Activated CD8-positive, alpha-beta memory T cell treated with anti-CD3 and anti-CD28 coated beads for 1 hour (primary cell): ENCODE measurements at places on chromosomes 3 and 15.

GRCh38 chr3:59425942-59426341, 376.1 kb upstream of the CFAP20DC start:
- peak; percentile 17 for DNase-seq

GRCh38 chr3:123394391-123395020, 54.4 kb downstream of the ADCY5 start:
- DNase-seq = no peak

DNA sequence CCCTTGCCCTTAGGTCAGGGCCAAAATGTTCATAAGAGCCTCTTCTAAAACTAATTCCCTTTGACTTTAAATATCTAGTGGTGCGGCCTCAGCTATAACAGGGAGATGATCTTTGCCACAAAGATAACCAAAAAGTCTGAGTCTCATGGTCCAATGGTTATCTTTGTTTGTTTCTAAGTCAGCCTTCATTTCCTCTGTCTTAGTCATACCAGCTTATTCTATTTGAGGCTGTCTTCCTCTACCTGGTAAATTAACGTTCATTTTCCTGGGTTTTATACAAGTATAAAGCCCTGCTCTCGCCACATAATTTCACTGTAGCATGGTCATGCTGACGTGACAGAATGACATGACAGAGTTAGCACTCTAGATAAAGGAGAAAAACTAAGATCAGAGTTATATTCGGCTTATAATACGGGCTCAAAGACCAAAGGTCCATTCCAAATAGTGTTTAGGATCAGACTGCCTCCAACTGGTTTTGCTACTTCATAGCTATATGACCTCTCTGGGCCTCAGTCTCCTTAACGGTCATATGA, 18.4 kb downstream of the ZNF860 start:
- DNase-seq = no peak

DNA sequence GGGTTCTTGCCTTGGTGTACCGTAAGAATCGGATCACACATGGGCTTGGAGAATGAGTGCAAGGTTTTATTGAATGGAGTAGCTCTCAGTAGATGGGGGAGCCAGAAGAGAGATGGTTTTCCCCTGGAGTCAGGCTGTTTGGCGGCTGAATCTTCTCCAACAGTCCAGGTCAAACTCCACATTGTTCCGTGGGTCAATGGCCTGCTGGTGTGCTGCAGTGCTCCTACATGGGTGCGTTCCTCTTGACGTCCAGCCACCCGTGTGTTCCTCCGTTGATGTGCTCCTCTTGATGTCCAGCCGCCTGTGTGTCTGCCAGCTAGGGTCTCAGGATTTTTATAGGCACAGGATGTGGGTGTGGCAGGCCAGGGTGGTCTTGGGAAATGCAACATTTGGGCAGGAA, 69.3 kb upstream of the AGBL1 start:
- no peak for DNase-seq

DNA sequence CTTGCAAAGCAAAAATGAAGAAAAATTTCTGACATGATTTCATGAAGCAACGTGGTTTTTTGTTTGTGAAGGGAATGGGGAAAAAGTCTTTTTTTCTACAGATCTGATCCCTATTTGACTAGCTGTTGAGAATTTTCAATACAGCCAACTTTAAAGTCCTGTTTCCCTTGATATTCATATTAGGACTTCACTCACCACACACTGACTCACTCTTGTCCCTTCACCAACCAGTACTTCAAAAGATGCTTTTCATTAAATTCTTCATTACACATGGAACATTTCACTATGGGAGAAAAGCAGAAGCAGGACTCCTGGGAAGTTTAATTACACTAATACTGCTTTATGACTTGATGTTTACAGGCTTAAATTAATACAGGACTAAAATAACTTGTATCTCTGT, 16.6 kb downstream of the TRANK1 start:
- no peak for DNase-seq

- no peak for DNase-seq
These were observed 365.6 kb downstream of the TIGIT start for GRCh38 chr3:114659109-114660061.
